Caudate nucleus (tissue), 63 donors: ENCODE measurements at places on chromosomes 5 and 9.

GRCh38 chr5:9841516-9842170 is 211.5 kb upstream of the TAS2R1 start:
- no peak for DNase-seq

DNA sequence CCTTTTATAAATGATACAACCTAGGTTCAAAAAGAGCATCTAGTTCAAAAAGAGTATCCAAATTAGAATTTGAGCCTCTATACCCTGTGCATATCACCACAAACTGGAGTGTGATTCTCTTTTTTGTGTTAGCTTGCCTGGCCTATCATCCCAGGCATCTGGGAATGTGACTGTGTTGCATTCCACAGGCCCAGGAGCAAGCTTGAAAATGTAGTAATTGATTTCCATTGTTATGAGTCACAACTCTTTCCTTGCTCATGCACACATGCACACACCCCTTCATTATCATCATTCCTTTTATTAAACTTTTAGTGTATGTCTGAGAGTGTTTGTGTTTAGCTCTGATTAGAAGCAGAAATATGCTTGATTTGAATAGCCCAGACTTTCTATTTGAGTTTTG is 75.2 kb downstream of the FCHO2 start:
- no peak for DNase-seq

GRCh38 chr9:70696694-70697335 is 282.4 kb upstream of the KLF9 start:
- DNase-seq, result no peak

DNA sequence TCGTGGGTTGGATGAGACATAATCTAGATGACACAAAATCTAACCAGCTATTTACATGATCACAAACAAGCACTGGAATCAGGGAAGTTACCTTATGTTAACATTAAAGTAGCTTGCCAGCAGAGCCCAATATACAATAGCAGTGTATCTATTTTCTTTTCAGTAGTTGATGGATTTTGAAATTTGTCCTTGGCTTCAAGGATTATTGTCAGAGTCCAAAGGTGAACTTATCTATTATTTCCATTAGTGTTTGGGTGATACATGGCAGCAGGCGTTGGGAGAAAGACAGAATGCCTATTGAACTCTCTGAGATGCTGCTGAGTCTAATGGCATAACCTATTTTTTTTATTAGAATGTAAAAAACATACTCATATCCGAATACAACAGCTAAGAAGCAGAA is 223.2 kb upstream of the ACTBL2 start:
- no peak for DNase-seq

- no peak for DNase-seq
Observed at GRCh38 chr5:143016777-143017516, 246.8 kb downstream of the ARHGAP26 start.

DNA sequence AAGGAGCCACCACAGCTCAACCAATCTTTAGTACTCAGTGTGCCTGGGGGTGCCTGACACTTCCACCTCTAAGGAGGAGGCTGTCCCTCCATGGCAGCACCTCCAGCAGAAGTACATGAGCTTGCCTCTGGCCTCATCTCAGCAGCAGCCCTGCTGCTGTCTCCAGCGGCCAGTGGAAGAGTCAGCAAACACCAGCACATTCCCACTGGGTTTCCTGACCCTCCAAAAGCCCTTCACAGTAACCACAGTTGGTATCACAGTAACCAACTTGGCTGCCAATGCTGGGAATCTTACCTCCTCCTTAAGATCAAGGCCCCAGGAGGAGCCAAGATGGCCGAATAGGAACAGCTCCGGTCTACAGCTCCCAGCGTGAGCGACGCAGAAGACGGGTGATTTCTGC is 29.4 kb downstream of the FSTL4 start:
- DNase-seq, result no peak

GRCh38 chr9:8237096-8237495 is 437.5 kb upstream of the DMAC1 start:
- DNase-seq, result no peak

DNA sequence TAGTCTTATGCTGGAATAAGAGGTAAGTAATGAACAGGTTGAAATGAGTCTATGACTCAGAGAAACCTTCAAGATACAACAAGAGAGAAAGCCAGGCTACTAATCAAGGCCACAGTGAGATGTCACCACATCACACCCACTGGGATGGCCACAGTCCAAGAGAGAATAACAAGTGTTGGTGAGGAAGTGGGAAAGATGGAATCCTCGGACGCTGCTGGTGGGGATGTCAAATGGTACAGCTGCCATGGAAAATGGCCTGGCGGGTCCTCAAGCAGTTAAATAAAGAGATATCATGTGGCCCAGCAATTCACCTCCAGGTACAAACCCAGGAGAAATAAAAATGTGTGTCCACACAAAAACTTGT is 41.9 kb upstream of the NEURL1B start:
- no peak for DNase-seq

GRCh38 chr5:103849934-103850333 is 287.3 kb upstream of the NUDT12 start:
- no peak for DNase-seq

GRCh38 chr9:81559709-81560108 is 129.6 kb downstream of the TLE1 start:
- DNase-seq, result no peak

DNA sequence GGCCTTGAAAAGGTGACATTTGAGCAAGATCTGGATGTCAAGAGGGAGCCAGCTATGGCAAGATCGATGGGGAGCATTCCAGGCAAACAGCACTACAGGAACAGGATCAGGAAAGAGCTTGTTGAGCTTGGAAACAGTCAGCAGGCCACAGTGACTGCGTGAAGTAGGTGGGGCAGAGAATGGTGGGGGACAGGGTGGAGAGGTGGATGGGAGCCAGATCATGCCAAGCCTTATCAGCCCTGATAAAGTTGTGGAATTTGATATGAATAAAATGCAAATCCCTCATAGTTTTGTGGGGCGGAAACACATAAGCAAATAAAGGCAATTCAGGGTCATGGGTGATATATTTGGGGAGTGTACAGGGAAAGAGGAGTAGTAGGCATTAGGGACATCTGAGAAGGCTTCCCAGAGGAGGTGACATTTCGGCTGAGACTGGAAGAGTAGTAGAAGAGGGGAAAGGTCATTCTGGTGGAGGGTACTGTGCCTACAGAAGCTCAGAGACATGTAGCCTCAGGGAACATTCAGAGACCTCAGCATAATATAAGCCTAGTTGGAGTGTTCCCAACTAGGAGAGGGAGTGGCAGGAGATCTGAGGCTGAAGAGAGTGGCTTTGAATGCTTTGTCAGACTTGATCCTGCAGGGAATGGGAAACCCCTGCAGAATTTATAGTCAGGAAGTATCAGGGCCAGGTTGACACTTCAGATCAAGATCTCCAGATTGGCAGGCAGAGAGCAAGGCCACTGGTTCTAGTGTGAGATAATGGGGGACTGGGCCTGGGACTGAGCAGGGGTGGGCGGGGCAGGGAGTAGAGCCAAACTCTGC is 9.7 kb upstream of the CYSTM1 start:
- no peak for DNase-seq

DNA sequence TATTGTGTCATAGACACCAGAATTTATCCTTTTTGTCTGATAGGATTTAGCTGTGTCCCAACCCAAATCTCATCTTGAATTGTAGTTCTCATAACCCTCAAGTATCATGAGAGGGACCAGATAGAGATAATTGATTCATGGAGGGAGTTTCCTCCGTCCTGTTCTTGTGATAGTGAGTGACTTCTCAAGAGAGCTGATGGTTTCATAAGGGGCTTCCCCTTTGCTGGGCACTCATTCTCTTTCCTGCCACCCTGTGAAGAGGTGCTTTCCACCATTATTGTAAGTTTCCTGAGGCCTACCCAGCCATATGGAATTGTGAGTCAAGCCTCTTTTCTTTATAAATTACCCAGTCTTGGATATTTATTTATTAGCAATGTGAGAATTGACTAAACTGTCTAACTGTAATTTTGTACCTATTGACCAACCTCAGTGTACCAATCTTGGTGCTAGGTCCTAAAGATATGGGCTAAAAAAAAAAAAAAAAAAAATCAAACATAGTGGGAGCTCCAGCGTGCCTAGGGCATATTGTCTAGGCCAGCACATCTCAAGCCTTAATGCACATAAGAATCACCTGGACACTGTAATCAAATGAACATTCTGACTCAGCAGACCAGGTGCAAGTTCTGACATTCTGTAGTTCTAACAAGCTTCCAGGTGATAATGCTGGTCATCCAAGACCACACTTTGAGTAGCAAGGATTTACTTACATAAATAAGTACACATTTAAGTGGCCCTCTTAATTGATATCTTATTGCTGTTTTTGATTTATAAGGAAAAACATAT is 30.5 kb downstream of the ST8SIA4 start:
- no peak for DNase-seq

DNA sequence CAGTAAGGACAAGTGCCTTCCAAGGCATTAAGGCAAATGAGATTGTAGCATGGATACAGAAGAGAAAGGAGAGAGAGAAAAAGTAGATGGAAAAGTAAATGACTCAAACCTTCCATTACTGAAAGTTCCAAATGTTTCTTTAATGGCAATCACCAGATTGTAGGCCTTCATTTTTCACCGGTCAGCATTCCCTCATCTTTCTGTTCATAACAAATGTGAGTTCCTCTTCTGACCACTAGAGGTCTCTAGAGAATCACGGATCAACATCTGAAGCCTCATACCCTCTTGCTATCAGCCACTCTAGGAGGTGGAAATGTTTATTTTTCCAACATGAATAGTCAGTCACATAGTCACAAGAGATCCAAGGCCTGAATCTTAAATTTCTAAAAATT is 73.6 kb upstream of the RPS23 start:
- no peak for DNase-seq

DNA sequence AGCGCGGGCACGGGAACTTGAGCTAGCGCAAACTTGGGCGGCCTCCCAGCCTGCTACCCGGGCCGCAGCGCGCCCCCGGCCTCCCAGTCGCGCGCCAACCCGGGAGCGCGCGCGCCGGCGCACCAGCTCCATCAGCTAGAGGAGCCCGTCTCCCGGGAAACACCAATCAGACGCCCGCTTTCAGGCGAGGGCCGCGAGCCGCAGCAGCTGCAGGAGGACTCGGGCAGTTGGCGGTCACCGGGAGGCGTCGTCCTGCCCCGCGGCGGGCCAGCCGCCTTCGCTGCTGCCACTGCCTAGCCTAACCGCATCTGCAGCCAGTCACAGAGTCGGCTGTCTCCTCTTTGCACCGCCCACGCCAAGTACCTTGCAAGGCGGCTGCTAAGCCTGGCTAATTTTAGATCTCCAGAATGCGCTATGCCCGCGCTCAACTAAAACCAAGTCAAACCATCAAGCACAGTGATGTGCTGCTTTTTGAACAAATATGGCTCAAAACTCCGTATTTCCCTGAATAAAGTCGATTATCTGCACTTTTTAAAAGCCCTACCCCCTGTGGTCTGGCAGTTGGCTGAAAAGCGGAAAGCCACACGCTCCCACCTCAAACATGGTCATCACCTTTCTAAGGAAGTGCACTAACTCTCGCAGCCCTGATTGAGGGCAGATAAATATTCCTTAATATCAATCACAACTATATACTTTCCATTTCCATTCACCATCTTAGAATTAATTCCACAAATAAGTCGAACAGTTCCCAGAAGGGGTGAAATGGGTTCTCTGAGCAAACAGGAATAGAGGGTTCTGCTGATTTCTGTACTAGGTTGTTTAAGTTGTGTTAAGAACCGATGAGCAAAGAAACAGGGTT is 221.8 kb downstream of the MEF2C start:
- DNase-seq, result peak; percentile 98

DNA sequence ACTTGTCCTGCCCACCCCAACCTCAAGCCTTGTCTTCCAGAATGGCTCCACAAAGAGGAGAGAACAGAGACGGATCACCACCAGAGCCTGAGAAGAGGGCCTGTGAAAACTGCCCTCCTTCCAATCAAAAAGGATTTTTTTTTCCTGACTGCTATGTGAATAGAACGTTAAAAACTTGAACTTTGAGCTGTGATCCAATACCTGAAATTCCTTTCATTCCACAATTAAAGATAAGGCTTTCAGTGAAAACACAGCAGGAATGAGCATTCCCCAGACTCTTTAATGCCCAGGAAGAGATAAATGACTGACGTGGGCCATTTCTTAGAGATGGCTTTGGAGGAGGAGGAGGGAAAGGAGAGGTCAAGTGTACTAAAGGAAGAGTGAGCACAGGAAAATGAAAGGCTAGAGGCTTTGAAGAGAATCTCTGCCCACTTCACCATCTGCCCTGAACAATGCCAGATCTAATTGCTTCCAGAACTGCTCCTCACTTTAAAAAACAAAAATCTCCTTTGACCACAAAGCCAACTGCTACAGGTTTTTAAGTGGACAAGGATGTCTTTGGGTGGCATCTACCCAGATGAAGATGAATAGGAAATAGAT is 177.9 kb upstream of the MAP3K1 start:
- no peak for DNase-seq

DNA sequence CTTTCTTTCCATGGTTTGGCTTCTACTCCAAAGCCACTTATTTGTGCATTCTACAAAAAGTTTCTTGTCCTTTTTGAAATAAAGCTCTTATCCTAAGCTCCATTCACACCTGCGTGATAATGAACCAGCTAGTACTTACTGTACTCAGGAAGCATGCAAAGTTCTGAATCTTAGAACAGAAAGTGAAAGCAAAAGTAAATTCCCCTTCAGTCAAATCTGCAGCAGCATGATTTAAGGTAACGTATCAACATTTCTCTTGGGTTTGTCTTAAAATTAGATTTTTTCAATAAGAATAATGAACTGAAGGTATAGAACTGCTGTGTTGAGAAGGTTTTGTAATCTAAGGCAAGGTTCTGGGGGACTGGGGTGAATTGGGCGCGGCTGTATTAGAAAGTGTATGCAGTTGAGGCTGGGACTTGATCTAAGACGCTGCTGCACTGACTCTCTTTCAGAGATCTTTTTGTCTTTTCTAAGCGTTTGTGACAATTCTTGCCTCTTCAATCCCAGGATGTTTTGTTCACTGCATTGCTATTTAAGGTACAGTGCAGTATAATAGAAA is at the start of gene ERAP2:
TSS of gene ERAP2 (plus strand) at position 209 of the 559 bp plus-strand sequence. CDS start 3,186 bp downstream, outside the sequence.
- DNase-seq, result no peak

DNA sequence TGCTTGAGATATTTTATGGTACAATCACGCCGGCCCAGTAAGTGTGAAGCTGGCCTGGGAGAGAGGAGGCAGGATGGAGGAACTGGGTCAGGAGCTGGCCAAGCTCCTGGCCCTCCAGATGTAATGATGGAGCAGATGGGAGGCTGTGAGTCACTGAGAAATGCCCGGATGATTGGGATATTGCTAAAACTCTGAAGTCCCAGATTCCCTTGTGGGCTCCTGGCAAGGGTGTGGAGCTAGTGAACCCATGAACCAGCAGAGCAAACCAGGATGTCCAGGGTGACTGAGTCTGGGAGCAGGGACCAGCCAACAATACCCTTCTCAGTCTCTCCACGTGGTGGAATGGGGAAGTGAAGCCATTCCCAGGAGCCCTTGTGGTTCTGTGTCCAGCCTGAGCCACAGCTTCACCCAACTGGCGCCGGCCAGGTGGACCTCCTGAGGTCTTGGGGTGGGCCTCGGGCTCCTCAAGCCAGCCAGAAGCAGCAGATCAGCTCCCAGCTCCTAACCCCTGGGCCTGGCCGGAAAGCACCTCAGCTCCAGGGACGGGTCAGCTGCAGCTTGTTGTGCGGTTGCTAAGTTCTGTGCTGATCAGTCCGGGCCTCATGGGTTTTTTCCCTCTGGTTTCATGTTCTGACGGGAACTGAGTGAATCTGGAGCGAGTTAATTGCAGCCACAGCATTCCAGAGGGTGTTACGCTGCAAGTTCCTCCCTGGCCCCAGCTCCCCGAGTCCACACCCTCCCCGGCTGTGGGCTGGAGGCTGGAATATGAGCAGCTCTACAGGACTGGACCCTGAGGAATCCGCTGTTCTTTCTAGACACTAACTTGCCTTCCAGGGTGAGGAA is 37.6 kb downstream of the DUSP1 start:
- DNase-seq, result no peak
